ENCODE measurements at places on chromosomes 2 and 18.

DNA sequence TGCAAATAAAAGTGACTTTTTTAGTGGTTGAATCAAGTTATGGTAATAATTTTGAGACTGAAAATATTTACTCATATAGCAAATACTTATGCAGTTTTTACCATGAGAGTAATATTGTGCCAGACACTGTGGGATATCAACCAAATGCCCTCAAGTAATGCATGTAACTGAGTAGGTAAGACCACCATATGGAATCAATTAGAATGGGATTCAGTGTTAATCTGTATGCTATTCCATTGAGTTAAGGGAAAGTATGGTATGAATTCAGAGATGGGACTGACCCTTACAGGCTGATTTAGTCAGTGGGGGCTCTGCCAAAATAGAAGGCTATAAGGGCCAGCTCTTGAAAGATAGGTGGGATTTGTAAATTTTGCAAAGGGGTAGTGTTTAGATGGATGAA, 131.6 kb downstream of the CCDC85A start:
- no peaks in the 10 kb centered on the region for H3K27me3 ChIP-seq
- H3K4me3 ChIP-seq: no peak overlapping the region
- no peaks in the 10 kb centered on the region for H3K36me3 ChIP-seq
- H3K4me1 ChIP-seq: no peaks in the 10 kb centered on the region

DNA sequence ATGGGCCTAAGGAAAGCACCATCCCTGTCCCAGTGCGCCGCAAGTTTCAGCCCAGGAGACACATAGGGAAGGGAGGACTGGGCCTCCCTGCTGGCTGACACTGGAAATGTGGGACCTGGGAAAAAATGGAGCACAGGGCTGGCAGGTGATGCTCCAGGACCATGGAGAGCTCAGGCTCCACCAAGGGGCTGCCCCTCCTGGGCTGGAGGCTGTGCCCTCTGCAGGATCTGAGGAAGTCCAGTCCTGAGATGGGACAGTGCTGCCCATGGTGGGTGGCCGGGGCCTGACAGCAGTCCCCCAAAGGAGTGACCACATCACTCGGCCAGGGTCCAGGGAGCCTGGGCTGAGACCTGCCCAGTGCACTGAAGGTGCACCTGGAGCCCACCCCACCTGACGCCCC, 108.6 kb upstream of the TEKT4 start:
- H3K27ac ChIP-seq: no peak overlapping the region
- no peak for DNase-seq
- H3K36me3 ChIP-seq: no peaks in the 10 kb centered on the region
- H3K4me1 ChIP-seq: peaks cover 7% of the 10 kb centered on the region

- no peaks in the 10 kb centered on the region for H3K4me1 ChIP-seq
- no peak overlapping the region for H3K27ac ChIP-seq
- no peaks in the 10 kb centered on the region for H3K36me3 ChIP-seq
- H3K27me3 ChIP-seq: no peaks in the 10 kb centered on the region
- no peak for DNase-seq
Observed at GRCh38 chr18:24878289-24878688, 417.9 kb downstream of the HRH4 start.

GRCh38 chr2:168751104-168751740, 51.2 kb upstream of the NOSTRIN start:
- H3K4me3 ChIP-seq: peak overlapping the region; percentile 14
- no peaks in the 10 kb centered on the region for H3K27me3 ChIP-seq
- DNase-seq: peak; percentile 79
- no peak overlapping the region for H3K27ac ChIP-seq
- peaks cover 27% of the 10 kb centered on the region for H3K4me1 ChIP-seq
- H3K36me3 ChIP-seq: peaks cover 5% of the 10 kb centered on the region

DNA sequence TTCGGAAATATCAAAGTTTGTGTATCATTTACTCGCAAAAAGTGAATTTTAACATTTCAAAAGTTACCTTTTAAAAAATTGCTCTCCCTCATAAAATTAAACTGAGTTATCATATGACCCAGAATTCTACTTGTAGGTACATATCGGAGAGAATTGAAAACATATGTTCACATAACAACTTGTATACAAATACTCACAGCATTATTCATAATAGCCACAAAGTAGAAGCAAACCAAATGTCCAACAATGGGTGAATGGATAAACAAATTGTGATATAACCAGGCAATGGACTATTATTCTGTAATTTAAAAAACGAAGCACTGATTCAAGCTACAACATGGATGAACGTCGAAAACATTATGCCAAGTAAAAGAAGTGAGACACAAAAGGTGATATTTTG, 412.0 kb upstream of the TCF4 start:
- no peak overlapping the region for H3K4me3 ChIP-seq
- no peaks in the 10 kb centered on the region for H3K27me3 ChIP-seq
- H3K36me3 ChIP-seq: no peaks in the 10 kb centered on the region

DNA sequence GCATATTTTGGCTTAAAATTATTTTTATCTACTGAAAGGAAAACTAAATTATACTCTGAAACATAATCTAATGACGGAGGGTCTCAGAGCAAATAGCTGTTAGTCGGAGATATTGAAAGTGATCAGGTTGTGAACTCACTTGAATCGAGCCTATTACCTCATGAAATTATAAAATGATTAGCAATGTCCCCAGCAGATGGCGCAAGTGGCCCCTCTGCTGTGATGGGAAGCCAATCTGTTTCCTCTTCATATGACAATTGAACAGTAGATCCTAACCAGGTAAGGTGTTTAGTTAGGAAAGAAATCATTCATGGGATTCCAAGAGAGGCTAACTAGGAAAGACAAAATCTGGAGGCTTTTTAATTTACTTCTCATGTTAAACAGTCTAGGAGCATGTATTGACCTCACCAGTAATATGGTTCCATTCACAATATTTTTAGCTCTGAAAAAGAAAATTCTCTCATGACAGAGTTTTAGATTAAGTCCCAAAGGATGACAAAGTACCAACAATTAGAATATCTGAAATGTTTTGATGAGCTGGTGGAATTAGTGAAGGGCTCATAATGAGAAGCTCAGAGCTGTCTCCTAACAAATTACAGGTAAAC, 29.9 kb upstream of the MPPE1 start:
- H3K4me3 ChIP-seq: no peak overlapping the region
- H3K27ac ChIP-seq: no peak overlapping the region
- H3K27me3 ChIP-seq: no peaks in the 10 kb centered on the region

Measured in activated CD4-positive, alpha-beta T cell treated with anti-CD3 and anti-CD28 coated beads, Interleukin-2, amount 10 ng/mL, durations not matched to agents 24 days and 14 days (primary cell).